ENCODE measurements at places on chromosomes 16 and 17.

- DNase-seq: no peak
Observed at GRCh38 chr16:56319376-56319775, 106.0 kb downstream of the AMFR start.

DNA sequence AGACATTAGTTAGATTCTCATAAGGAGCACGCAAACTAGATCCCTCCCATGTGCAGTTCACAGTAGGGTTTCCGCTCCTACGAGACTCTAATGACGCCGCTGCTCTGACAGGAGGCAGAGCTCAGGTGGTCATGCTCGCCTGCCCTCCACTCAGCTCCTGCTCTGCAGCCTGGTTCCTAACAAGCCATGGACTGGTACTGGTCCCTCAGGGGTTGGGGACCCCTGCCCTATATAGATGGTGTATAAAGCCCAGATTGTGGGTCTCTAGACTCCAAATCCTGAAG, 52.1 kb upstream of the LYRM9 start:
- DNase-seq: no peak

DNA sequence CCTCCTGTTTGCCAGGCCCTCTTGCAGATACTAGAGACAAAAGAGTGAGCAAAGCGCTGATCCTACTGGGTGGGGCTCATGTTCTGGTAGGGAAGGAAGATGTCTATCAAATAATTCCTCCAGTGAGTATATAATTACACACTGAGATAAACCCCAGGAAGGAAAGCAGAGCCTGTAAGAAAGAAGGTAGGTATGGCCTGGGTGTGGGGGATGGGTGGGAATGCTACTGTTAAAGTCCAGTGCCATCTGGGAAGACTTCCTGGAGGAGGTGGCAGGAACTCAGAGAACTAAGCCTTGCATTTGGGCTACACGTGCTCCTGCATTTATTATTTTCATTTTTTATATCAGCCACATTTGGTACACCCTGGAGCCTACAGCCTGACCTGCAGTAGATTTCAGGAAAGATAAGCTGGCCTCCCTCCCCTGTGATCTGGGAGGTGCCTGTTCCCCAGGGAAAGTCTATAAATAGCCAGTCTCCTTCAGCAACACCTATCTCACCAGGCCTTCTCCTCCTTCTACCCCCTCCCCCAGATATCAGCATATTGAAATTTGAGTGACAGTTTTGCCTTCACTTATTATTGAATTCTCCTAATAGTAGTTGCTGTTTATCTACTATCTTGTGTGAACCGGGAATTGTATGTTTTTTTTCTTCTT, 11.5 kb downstream of the ATP2C2 start:
- DNase-seq: no peak

DNA sequence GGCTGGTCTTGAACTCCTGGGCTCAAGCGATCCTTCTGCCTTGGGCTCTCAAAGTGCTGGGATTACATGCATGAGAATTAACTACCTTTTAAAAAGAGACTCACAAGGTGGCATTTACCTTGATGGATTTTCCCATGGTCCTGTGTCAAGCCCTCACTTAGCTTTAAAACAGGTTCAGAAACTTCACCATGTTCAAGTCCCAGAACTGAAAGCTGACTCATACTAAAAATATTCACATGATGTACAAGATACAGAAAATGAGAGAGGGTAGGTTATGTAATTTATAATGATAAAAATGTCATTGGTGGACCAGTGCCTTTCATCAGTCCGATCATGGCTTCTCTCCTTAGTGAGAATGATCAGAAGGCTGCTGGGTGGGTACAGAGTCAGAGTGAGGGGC, 4.3 kb upstream of the AKAP1 start:
- no peak for DNase-seq

DNA sequence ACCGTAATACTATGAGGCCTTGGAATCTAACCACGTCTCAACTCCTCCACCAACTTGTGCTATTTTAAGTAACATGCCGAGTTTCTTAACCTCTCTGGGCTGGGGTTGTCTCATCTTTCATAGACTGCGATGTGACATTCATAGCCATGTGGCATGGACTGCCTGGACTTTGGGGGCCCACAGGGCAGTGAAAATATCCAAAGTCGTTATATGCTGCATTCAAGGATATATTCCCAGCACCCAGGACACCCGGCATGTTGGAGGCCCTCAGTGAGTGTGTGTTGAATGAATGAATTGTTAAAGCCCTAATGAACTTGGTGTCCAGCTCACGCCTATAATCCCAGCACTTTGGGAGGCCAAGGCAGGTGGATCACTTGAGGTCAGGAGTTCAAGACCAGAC, 203.1 kb downstream of the CBLN1 start:
- no peak for DNase-seq

DNA sequence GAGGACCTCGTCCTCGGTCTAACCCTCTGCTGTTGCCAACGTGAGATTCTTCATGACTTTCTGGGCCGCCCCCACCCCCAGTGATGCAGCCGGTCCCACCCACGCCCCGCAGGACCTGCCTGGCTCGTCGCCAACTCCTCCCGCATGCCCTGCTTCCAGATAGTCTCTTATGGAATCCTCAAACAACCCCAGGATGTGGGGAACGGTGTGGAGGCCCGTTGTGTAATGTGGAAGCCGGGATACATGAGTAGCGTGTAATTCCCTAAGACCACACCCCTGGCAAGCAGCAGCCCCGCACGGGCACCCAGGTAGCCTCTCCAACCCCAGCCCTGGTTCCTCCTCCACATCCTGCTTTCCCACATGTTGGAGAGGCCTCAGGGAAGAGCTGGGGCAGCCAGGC, 275.9 kb downstream of the C16orf95 start:
- DNase-seq: no peak

- no peak for DNase-seq
Observed at GRCh38 chr17:38455288-38455915, 27.1 kb downstream of the ARHGAP23 start.

GRCh38 chr16:86975445-86975844, 341.7 kb downstream of the C16orf95 start:
- DNase-seq: no peak

- DNase-seq: no peak
Observed at GRCh38 chr16:82583422-82583821, 43.3 kb upstream of the CDH13 start.

- DNase-seq: no peak
Observed at GRCh38 chr17:58870747-58871146, 115.1 kb downstream of the PPM1E start.

GRCh38 chr16:51719376-51719775, 568.3 kb upstream of the SALL1 start:
- DNase-seq: no peak

- no peak for DNase-seq
Observed at GRCh38 chr16:11325404-11326083, 19.7 kb upstream of the RMI2 start.

GRCh38 chr16:946048-946395, 24.8 kb downstream of the LMF1 start:
- DNase-seq: no peak

GRCh38 chr17:78379131-78379491, 662 bp downstream of the PGS1 start:
- DNase-seq: no peak

GRCh38 chr16:56371660-56371937, 53.7 kb downstream of the AMFR start:
- DNase-seq: no peak

GRCh38 chr17:56480501-56480900, 113.0 kb upstream of the NOG start:
- no peak for DNase-seq

- DNase-seq: no peak
Observed at GRCh38 chr16:23280483-23280967, 21.6 kb upstream of the SCNN1B start.

GRCh38 chr16:57383276-57384247, 11.3 kb downstream of the CX3CL1 start:
- DNase-seq: no peak

DNA sequence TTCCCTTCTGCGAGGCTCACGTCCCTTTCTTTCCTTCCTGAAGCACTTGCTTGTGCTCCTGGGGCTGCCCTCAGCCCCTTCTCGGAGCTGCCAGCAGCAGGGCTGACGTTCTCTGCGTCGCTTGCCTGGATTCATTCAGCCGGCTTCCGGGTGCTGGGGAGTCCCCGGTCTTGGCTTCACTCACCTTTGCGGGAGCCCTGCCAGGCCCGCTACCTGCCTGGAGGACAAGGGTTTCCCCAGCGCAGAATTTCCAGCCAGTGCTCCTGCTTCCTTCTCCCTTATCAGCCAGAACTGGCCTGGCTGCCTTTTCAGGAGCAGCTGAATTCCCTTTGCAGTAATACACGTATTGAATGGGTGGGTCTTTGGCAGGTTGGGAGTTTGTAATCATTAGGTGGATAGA, 22.1 kb upstream of the IL17C start:
- DNase-seq: no peak

- DNase-seq: no peak
Observed at GRCh38 chr16:3195975-3196374, 8.0 kb downstream of the OR1F1 start.

DNA sequence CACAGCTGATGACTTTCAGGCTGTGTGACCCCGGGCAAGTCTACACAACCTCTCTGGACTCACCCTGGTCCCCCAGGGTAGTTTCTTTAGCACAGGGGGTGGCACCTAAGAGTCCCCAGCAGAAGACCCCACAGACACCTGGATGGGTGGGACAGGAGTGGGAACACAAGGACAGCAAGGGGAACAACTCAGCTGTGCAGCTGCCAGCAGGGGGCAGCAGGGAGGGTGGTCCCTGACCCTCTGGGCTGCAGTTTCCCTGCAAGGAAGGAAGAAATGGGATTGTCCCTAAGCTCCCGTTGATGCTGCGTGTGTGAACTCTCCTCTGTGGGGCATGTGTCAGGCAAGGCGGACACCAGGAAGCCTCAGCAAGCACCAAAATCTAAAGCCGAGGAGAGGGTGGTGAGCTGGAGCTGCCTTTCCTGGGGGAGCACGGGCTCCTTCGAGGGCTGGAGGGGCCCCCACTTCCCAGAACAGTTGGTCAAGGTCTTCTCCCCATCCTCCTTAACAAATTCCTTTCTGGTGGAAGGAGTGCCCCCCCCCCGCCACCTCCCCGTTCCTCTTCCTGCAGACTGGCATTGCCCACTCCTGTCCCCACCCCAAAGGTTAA, 24.1 kb upstream of the CDH5 start:
- no peak for DNase-seq

GRCh38 chr16:81481207-81481821, 36.7 kb downstream of the CMIP start:
- no peak for DNase-seq

- DNase-seq: no peak
Observed at GRCh38 chr16:80725566-80726162, 78.7 kb downstream of the CDYL2 start.

DNA sequence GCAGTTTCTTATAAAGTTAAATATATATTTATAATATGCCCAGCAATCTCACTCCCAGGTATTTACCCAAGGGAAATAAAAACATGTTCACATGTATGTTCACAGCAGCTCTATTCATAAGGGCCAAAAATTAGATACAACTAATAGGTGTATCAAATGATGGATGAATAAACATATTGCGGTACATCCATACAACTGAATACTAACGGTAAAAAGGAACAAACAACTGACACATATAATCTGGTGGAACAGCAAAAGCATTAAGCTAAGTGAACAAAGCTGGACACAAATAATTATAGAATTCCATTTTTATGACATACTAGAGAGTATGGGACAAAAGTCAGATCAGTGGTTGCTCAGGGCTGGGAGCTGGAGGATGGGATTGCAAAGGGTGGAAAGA, 74.7 kb downstream of the CACNG1 start:
- no peak for DNase-seq

- no peak for DNase-seq
Observed at GRCh38 chr16:88618182-88618955, 20.0 kb upstream of the IL17C start.

- DNase-seq: no peak
Observed at GRCh38 chr17:16999931-17000625, 28.2 kb upstream of the TNFRSF13B start.

- no peak for DNase-seq
Observed at GRCh38 chr16:29899516-29900101, at the start of gene SEZ6L2. Gene SEZ6L2, minus strand, starts transcription at chr16:29899550. Its CDS starts 531 bp downstream, at chr16:29899019.

GRCh38 chr16:80746231-80746630, 58.2 kb downstream of the CDYL2 start:
- no peak for DNase-seq

DNA sequence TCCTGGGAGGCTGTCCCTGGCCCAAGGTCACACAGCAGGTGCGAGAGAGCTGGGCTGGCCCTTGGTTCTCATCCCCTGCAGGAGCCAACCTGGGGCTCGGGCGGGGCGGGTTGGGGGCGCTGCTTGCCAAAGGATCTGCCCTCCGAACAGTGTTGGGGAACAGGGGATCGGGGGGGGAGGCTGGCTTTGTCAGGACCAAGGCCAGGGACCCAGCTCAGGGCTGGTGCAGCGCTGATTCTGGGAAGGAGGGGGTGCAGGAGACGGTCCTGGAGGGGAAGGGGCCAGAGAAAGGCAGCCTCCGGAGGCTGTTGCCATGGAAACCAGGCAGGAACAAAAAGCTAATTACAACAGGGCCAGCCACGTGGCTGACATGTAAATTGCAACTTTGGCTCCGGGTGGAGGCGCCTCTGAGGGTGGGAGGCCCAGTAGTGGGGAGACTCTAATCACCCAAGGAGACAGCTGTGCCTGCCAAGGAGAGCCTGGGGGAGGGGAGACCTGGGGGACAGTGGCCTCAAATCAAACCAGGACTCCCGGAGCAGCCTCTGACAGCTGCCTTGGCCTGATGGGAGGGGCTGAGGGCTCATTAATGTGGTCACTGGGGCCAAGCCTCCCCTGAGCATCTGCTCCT, 1.3 kb downstream of the TUBB3 start:
- DNase-seq: no peak

- no peak for DNase-seq
Observed at GRCh38 chr17:81022344-81022676, 12.6 kb upstream of the BAIAP2 start.

DNA sequence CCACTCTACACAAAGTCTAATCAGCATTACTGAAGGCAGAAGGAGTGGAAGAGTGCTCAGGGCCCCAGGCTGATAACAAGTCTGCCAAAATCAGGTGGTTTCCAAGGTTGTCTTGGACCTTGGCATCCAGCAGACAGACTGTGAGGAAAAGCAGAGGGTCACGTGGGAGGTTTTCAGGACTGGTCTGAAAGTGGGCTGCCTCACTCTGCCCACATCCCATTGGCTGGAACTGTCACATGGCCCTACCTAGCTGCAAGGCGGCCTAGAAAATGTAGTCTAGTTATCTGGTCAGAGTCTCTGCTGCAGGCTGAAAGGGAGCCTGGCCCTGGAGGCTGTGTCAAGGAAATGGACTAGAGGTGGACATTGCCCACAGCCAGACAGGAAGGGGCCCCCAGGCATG, 310.7 kb upstream of the ASIC2 start:
- no peak for DNase-seq

DNA sequence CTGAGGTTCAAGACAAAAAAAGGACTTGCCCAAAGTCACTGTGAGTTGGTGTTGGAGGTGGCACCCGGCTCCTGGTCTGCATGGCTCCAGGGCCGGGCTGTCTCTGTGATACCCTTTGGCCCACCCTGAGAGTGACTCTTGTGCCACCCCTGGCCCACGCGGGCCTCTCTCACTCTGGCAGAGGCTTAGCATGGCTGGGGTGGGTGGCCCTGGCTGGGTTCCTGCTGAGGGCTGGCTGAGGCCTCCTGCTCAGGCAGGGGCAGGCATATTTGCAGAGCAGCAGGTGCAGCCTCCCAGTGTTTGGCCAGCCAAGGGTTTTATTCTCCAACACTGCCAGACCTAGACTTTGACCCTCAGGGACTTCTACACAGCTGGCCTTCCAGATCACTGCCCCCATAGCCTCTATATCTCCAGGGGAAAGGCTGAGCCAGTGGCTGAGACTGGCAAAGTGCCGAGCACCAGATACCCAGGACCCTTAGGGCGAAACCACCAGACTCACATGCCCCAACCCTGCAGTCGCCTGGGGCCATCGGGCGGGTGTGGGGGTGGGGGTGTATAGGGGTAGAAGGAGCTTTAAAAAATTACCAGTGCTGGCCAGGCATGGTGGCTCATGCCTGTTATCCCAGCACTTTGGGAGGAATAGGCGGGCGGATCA, 21.5 kb upstream of the ADGRG1 start:
- no peak for DNase-seq
